ENCODE measurements at places on chromosomes 7 and 10.

- no peak for DNase-seq
These were observed 560 bp downstream of the CPA4 start for GRCh38 chr7:130293521-130293920.

DNA sequence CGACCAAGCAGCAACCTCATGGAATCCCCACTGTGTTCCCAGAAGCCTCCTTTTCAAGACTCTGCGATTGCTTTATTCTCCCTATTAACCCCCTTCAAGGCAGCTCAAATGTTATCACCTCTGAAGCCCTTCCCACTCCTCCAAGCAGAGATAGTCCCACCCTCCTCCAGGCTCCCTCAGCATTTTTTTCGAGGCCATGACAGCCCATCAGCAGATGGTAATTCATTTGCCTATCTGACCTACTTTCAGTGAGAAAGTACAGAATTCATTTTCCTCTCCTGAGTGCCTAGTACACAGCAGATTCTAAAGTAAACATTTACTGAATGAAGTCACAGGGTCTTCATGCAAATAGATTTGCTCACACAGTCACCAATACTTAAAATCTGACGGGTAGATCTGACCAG lies 47.8 kb downstream of the HERPUD2 start:
- DNase-seq = no peak

DNA sequence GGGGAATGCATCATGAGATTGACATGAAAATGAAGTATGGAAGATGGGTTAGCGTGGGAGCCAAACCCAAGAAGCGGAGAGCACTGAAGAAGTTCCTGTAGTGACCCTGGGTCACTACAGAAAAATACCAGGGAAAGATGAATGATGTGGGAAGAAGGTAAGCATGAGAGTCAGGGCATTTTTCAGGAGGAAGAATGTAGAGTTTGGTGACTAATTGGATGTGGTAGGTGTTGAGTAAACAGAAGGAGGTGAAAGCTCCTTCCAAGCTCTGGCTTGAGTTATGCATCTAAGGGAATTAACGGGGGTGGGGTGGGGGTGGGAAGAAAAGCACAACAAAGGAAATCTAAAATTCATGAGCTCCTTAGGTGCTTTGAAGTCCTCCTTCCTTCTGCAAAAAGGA lies 238.1 kb upstream of the AOAH start:
- no peak for DNase-seq

- DNase-seq = no peak
These were observed 50.0 kb upstream of the FAM20C start for GRCh38 chr7:142248-142941.

DNA sequence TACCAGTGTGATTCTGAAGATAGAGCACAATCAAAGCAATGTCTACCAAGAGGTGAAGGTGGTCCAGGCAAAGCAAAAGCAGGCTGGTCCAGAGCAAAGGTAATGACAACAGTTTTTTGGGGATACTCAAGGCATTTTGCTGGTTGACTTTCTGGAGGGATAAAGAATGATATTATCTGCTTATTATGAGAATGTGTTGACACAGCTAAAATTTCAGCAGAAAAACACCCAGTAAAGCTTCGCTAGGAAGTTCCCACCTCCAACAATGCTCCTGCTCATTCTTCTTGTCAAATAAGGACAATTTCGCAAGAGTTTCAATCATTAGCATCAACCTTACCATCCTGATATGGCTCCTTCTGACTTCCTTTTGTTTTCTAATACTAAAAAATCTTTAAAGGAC lies 24.1 kb downstream of the GPR85 start:
- DNase-seq = no peak

DNA sequence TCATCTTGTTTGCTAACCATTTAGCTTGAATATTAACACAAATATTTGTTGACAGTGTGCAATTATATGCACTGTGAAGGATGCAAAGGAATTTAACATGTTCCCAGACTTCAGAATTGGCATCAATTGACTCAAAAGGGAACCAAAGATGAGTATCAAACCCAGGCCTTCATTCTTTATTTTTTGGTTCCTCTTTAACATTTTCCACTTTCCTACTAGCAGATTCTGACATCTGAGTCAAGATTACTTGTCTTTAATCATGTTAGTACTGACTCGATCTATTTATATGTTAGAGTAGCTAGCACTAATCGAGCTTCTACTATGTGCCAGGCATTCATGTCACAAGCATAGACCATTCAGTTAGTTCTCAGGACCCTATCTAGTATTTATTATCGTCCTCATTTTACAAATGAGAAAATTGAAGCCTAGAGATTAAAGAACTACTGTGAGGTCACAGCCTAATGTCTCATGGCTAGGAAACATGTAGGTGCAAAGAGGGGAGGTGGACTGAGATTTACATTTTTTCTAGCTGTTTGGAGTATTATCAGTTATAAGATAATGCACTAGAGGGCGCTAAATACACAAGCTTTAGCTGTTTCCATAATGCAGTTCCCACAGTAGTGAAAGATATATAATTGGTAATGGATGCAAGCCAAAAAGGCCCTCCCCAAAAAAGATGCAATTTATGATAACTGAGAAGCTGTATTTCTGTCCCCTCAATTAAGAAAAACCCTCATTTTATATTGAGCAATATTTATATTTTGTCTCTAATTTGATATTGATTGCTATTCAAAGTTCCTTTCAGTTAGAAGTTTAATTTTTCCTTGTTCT lies 32.9 kb upstream of the KMT2E start:
- DNase-seq = peak; percentile 52

DNA sequence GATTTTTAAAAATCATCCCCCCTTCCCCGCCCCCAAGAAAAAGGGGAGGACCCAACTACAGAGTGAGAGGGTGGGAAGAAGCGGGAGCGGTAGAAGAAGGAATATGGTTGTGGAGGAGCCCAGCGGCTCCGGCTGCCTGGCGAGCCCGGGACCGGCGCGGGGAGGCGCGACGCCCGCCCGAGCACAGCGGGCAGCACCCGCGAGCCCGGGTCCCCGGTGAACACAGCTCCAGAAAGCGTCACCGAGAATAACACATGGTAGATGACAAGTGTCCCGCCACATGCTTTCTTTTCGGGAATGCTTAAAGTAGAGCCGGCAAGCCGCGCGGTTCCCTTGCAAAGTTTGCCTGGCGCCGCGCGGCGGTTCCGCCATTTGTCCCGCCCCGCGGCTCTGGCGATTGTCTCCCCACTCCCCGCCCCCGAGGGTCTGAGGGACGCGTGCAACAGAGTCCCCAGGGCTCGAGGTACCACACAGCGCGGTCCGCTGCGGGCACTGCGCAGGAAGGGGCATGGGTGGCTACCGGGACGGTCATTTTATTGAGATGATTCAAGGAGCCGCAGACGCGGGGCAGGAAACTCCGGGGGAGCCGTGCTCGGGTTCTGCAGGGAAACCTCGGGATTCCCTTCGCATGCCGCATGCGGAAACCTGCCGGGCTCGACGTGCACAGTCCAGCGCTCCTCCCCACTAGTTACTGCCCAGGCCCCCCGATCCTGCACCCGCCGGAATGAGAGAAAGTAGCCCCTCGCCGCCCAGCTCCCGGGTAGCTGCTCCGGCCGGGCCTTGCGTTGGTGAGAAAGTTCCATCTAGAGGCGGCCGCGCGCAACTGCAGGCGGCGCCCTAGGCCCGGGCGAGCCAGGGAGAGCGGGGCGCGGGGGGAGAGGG lies 781 bp upstream of the GRM8 start:
- DNase-seq = peak; percentile 39

GRCh38 chr10:22737587-22737986 lies 23.2 kb upstream of the PIP4K2A start:
- DNase-seq = peak; percentile 58

DNA sequence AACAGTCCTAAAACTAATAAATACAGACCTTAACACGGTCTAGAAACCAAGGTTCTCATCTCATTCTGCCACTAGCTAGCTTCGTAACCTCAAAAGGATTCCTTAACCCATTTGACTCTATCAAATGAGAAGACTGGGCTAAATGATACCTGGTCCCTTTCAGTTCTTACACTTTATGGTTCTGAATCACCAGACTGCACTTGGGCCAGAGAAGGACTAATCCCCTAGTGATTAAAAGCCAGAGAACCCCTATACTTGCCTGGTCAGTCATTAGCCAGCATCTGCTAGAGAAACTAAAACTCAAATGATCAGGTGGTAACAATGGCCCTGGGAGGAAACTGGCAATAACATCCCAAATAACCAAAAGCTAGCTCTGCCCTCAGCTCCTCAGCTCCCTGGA lies 16.8 kb downstream of the TMEM243 start:
- DNase-seq = no peak

- DNase-seq = peak; percentile 48
These were observed 126.1 kb upstream of the TMEM196 start for GRCh38 chr7:19899529-19899928.

DNA sequence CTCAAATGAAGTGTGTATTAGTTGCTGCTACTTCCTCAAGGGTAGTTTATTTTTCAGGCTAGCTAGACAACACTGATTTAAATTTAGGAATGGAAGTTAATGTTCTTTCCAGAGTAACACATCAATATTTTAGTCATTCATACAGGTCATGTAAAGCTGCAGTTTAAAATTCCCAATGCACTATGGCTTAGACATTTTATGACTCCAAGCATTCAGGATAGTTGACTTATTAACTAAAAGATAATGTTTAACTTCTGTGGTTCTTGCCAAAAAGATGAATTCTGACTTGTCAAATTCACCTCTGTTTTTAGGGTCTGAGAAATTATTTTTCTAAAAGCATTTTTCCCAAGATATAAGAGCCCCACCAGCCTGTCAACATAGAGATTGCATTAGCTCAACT lies 131.9 kb downstream of the TFPI2 start:
- DNase-seq = no peak

GRCh38 chr10:92074126-92074887 lies 150.7 kb downstream of the BTAF1 start:
- DNase-seq = no peak

DNA sequence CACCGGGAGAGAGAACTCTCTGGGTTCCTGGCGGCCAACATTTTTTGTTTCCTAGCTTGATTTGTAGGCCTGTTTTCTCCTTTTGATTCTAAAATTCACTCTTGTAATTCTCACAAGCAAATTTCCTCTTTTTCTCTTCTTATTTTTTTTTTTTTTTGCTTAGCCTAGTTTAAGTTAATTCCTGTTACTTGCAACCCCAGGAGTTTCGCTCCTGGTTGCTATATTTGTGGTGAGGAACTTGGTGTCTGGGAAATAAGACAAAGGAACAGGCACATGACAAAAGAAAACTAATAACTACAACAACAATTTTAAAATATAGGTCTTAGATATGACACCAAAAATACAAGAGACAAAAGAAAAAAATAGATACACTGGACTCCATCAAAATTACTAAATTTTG lies 6.7 kb downstream of the AOAH start:
- no peak for DNase-seq

DNA sequence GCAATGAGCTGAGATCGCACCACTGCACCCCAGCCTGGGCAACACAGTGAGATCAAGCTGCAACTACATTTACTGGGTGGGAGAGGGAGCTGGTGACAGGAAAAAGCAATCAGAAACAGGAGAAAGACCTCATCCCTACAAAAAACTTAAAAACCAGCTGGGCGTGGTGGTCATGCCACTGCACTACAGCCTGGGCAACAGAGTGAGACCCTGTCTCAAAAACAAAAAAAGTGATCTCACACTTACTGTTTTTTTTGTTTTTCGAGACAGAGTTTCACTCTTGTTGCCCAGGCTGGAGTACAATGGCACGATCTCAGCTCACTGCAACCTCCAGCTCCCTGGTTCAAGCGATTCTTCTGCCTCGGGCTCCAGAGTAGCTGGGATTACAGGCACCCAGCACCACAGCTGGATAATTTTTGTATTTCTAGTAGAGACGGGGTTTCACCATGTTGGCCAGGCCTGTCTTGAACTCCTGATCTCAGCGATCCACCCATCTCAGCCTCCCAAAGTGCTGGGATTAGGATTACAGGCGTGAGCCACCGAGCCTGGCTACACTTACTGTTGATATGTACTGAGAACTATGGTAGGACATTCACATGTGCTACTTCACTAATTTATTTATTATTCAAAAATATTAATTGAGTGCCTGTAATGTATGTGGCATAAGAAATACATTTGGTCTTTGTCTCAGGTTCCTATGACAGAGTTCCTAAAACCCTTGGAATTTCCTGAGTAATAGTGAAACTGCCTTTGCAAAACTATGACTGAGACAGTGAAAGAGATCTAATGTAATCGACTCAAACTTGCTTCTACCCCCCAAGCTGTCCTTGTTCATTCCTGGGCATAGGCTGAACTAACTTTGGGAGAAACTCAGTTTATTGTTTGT lies 27.7 kb upstream of the NRBF2 start:
- peak; percentile 83 for DNase-seq
